ENCODE measurements at places on chromosomes 4 and X.

GRCh38 chr4:153062652-153063168 is 126.6 kb downstream of the FHDC1 start:
- DNase-seq: no peak

DNA sequence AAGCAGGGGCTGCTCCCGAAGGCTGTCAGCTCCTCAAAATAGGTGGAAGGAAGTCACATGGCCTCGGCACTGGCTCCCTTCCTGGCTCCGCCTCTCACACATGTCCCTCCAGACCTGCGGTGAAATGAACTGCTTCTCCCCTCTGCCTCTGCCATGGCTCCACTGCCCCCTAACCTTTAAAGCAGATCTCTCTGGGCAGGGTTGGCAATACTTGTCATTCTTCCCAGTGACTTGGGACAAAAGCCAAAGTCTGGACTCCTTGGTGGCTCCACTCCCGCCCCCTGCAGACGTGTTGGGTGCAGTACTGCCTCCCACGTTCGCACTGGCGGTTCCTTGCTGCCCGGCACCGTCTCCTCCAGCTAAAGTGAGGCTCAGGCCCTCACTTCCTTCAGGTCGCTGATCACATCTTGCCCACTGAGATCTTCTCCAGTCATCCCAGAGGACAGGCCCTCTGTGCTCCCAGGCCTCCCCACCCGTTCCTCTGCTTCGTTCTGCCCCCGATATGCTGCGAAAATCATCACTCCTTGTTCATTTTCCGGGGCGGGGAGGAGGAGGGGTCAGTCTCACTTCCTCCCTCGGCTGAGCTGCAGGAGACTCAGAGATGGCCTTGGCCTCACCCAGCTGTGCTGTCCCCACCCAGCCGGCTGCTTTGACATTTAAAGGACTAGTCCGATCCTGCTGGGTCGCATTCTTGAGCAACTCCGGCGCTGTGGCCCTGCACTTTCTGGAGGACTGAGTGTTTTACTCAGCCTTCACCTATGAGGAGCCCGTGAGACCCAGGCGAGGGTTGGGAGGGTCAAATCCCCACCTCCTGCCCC is 97.4 kb downstream of the PHKA2 start:
- DNase-seq: peak; percentile 23

- no peak for DNase-seq
Observed at GRCh38 chr4:153480704-153481103, 14.5 kb downstream of the TMEM131L start.

- no peak for DNase-seq
Observed at GRCh38 chrX:155065035-155065734, 5.8 kb downstream of the CMC4 start.

DNA sequence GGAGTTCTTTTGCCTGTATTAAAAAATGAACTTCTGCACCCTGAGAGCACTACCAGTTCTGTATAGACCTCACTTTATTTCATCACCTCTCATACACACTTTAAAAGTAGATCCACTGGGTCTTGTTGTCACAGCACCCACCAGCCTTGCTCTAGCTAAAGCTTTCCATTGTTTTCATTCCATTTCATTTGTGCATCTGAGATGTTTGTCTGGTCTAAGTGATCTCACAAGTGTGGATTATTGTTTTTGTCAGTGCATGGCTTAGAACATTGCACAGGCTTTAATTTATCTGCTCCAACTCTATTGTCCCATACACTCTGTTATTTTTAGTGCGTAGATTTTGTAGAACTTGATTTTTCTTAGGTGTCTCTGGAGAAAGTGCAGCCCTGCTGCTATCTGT is 1157.5 kb upstream of the PABPC4L start:
- DNase-seq: no peak

DNA sequence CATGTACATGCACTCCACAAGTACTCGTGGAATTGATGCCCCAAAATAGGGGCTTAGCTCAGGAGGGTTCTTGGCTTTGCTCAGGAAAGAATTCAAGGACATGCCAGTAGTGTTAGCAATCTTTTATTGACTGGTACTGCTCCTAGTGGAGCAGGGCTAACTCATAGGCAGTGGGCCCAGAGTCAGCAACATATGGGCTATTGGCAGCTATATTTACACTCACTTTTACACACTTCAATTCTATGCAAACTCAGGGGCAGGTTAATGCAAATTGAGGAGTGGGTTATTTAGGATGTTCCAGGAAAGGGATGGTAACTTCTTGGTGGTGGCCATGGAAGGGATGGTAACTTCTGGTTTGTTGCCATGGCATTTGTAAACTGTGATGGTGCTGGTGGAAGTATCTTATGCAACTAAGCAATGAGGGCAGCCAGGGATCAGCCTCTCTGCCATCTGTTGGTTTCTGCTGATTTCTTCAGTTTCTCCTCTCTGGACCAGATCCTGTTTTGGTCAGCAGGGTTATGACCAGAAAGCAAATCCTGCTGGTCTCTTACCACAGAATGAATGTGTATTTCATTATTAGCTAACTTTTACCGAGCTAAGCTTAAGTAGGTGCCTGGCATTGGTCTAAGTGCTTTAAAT is 69.2 kb upstream of the FAT1 start:
- no peak for DNase-seq

- DNase-seq: peak; percentile 19
Observed at GRCh38 chr4:2691952-2692435, 64.1 kb downstream of the TNIP2 start.

- no peak for DNase-seq
Observed at GRCh38 chr4:18404642-18405041, 383.1 kb upstream of the LCORL start.

DNA sequence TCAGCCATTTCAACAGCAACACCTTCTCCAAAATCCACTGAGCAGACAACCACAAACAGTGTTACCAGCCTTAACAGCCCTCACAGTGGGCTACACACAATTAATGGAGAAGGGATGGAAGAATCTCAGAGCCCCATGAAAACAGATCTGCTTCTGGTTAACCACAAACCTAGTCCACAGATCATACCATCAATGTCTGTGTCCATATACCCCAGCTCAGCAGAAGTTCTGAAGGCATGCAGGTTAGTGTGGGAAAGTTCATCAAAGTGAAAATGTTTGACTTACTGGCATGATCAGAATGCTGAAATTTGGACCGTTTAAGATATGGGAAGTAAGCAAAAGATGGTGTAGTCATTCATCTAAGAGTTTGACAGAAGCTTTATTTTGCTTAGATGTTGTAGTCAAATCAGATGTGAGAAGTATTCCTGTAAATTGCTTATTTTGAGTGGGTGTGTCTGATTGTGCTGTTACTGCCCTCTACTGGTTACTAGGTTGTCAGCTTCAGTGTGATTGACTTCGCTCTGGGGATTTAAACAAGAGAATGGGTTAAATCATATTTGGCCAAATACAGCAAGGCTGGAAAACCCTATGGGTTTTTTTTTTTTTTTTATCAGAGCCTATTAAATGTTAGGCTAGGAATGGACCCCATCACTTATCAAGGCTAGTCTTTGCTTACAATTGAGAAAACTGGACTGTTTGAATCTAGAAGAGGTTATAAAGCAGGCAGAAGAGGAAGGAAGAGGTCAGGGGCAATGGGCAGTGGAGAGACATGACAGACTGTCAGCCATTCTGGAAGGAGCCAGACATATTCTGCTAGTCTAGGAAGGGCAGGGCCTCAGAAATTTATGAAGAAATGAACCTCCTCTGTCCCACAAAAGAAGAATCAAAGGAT is 130.3 kb downstream of the DIPK2B start:
- DNase-seq: no peak

- DNase-seq: no peak
Observed at GRCh38 chrX:115579327-115579726, 18.4 kb downstream of the PLS3 start.

DNA sequence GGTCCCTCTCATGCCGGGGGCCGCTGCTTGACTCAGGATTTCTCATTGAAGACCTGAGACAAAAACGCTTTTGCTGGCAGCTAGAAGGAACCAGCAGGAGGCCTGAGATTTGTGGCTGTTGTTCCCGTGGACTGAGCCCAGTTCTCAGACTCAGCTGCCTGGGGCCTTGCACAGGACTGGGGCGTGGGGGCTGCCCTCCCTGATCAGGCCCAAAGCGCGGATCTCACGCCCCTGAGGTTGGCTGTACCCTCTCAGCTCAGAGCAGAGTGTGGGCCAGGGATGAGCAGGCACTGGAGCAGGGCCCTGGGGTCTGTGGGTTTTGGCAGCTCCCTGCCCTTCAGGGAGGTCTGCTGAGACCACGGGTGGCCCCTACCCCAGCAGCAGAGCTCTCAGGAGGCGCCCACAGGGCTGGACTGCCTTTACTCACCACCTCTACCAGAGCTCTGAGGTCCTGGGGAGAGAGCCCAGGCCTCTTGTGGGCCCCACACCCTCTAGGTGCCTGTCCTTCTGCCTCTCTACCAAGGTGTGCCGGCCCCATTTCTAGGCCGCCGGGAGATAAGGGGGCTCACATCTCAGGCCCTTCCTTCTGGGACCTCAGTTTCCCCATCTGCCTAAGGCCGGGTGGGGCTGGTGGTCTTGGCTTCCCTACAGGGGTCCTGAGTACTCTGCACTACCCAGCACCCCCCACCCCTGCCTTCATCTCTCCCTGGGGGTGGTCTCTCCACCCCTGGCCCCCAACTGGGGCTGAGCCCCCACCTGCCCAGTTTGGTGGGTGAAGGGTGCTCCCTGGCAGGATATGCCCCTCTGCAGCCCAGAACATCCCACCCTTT is 5.6 kb downstream of the MSANTD1 start:
- DNase-seq: no peak

DNA sequence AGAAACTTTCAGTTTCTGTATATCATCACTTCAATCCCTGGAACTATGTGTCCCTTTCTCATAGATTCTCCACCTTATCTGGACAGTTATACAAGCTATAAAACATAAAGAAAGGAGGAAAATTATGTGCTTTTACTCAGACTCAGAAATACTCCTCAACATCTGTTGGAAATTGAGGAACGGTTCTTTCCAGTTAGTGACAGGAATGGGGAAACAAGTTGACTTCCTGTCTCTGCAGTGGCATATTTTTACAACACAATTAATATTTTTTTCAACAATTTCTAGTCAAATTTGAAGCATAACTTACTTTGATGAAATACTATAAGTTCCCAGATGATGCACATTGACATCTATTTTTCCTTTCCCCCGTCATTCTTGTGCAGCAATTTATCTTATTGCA is 27.9 kb downstream of the ABHD18 start:
- no peak for DNase-seq
